ENCODE measurements at places on chromosomes 4 and X. TPM values are rescaled to one million over a fixed set of nuclear protein-coding genes. Genes with fewer than 3 reads are reported as not detected.

- DNase-seq = no peak
These were observed 221.5 kb upstream of the SFRP2 start for GRCh38 chr4:154010371-154010770.

LRCH2 gene
- 2.5 TPM for total RNA-seq

- H3K4me3 ChIP-seq = no peak overlapping the region
- no peaks in the 10 kb centered on the region for H3K4me1 ChIP-seq
- no peak overlapping the region for H3K27ac ChIP-seq
- no peak for DNase-seq
- no peaks in the 10 kb centered on the region for H3K36me3 ChIP-seq
These were observed 81.8 kb upstream of the NDP start for GRCh38 chrX:44054863-44055601.

DNA sequence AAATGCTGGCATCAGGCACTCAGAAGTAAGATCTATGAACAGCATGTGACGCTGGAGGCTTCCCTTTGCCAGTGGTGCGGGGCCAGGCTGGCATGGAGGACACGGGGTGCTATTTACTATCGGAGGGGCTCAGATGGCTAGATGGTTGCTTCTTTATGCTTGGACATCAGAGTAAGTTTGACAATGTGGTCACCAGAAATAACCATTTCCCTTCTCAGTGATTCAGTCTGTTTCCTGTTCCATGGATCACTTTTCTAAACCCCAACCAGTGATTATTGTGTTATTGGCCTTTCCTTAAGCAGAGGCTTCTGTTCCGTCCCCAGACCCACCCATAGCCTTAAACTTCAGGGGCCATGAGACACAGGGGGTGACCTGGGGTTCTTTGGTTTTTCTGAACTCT is 55.4 kb upstream of the DHX15 start:
- DNase-seq = no peak
- H3K27ac ChIP-seq = no peak overlapping the region

DNA sequence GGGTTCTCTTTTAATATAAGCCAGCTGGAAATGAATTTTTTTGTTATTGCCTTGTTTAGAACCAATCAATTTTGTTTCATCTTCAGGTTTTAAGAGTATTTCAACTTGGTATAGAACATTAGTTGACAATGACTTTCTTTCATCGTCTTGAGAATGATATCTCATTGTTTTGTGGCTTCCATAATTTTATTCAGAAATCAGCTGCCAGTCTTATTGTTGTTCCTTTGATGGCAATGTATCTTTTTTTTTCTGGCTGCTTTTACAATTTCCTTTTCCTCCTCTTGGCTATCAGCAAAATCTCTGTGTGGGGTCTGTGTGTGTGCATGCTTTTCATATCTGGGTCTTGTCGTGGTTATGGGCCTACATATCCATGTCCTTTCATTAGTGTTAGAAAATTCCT is 1536.4 kb upstream of the TENM3 start:
- no peak overlapping the region for H3K4me3 ChIP-seq
- H3K27ac ChIP-seq = no peak overlapping the region
- H3K4me1 ChIP-seq = no peaks in the 10 kb centered on the region
- no peak for DNase-seq

ENPP6 gene
- not detected for total RNA-seq

PHEX gene
- total RNA-seq = 0.88 TPM

PPP2R2C gene
- not detected for total RNA-seq

DNA sequence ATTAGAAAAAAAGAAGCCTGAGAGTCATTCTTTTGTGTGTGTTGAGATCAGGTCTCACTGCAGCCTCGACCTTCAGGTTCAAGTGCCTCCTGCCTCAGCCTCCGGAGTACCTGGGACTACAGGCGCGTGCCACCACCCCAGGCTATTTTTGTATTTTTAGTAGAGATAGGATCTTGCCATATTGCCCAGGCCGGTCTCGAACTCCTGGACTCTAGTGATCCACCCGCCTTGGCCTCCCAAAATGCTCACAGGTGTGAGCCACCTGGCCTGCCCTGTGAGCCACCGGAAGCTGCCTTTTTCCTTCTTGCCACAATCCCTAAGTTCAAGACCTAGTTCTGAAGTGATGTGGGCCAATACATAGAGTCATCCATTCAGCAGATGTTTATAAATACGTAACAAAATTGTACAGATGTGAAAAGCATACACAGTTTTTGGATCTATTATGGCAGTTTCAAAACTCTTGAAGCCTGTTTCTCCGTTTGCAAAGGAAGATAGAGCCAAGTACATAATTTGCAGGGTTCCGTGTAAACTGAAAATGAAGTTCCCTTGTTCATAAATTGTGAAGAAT is 536 bp upstream of the CTSO start:
- peak overlapping the region; percentile 94 for H3K27ac ChIP-seq
- no peak for DNase-seq
- H3K36me3 ChIP-seq = no peaks in the 10 kb centered on the region
- no peaks in the 10 kb centered on the region for H3K27me3 ChIP-seq
- peaks cover 4% of the 10 kb centered on the region for H3K4me1 ChIP-seq

DNA sequence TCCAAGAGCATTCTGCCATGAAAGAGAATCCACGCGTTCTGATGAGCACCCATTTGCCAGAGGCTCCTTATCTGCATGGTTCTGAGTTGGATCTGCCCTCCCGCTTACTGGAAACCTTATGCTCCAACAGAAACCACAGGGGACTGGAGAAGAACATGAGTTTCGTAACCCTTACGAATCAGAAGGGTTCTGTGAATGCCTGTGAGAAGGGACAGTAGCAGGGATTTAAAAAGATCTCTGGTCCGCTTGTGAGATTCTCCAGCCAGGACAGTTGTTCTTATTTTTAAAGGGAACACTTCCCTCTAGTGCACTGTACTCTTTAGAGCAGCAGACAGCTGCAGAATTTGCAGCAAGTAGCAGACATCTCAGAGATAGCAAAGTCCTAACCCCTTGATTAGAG is 22.5 kb upstream of the CENPU start:
- DNase-seq = no peak
- H3K27ac ChIP-seq = no peak overlapping the region
- H3K4me3 ChIP-seq = no peak overlapping the region
- H3K4me1 ChIP-seq = peaks cover 25% of the 10 kb centered on the region
- no peaks in the 10 kb centered on the region for H3K36me3 ChIP-seq
